ENCODE measurements at places on chromosomes 7 and 10.

DNA sequence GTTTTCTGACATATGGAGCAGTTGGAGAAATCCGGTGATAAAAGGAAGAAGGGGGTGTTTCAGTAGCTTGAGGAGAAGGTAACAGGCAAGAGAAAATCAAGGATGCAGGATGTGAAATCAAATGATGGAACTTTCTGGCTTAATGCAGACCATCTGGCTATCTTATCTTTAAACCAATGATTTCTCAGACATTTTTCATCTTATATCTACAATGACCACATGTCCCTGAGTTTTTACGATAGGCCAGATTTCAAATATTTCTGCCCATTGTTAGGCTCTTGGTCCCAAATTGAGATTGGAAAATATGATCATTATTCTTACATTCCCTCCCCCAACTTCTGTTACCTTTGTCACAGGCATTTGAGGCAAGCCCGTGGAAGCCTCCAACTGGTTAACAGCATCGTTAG is 486.8 kb downstream of the SUGCT start:
- no peak for DNase-seq

DNA sequence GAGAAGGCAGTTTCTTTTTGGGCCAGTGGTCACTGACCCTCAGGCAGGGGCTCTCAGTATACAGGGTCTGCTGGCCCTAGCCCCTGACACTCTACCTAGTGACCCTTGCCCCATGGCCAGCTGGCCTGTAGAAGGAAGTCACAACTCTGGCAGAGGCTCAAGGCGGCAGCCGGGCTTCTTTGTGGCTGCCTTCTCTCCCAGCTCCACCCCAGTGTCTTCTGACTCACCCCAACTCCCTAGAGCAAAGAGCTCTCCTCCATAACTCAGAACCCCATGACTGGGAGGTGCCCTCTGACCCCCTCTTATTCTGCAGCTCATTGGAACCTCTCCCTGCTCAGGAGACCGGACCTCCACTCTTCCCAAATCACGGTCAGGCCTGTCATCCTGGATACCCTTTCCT is 358.2 kb downstream of the FGFR2 start:
- no peak for DNase-seq

DNA sequence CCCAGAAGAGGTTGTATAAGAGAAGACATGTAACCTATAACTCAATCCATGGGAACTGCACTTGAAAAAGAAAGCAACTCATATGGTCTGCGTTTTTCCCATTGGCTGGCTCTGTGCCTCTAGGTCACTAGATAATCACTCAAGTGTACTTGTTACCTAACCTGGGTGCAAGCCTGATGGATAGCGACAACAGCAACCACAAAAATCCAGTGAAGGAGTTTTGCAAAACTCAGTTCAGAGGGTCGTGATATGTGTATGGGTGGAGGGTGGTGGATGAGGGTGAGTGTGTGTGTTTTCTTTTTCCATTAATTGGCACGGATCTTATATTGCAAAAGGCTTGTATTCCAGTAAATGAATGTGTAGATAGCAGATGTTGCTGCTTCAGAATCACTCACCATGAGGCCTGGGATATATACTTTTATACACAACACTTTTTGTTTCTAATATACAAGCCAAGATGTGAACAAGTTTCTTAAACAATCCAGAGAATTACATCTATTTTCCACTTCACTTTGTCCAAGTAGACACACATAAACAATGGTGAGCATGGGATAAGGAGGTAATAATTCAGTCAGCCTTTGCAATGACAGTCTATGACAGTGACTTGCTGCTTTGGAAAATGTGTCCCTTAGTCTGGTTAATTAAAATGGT is 286.9 kb upstream of the DKK1 start:
- DNase-seq = no peak

DNA sequence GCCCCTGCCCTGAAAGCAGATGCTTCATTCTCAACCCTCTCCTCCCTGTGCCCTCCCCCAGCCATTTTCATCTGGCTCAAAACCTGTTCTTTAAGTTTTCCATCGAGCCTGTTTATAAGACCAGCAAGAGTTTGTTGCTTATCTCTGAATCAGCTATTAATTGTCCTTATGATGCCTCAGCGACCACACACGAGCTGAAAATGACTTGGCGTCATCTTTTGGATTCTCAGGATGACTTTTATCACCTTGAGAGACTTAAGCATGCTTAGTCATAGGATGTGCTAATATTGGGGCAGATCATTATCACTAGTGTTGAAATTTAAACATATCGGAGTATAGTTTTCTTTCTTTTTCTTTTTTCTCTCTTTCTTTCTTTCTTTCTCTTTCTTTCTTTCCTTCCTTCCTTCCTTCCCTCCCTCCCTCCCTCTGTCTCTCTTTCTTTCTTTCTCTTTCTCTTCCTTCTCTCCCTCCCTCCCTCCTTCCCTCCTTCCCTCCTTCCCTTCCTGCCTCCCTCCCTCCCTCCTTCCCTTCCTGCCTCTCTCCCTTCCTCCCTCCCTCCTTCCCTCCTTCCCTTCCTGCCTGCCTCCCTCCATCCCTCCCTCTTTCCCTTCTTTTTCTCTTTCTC is 184.5 kb downstream of the PHTF2 start:
- no peak for DNase-seq

DNA sequence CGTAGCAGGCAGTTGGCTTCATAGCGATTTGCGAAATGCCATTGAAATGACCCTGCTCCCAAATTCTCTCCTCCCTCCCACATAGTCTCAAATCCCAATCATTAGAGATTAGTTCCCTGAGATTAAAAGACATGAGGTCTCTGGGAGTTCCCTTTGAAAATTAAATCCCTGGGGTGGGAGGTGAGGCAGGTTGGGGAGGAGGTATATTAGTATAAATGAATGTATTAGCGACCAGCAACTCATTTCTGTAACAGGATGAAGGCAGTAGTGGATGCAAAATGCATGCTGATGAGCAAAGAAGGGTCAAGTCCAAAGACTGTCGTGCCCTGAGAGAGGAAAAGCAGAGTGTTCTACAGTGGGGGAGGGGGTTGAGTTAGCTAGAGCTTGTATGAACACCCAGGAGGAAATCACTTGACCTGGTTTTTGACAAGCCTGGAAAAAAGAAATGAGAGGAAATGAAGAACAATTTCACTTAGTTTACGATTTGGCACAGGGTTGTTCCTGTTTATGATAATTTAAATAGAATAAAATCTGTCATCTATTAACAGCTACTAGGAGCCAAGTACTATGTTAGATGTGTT is 79.6 kb upstream of the MTPN start:
- DNase-seq = no peak

DNA sequence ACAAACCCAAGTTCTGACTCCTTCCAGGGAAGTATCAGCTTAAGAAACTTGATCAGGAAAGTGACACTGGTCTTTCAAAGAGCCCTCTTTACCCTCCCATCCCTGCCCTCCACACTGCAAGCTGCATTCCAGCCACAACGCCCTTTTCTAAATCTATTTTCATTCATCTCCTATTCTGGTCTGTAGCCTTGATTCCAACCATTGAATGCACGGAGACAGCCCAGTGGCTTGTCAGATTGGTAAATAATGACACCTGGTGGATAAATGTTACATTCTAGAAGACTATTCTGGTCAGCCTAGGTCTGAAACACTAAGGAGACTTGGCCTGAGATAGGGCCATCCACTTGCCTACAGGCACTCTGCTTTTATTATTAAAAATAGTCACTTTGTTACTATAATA is 20.9 kb downstream of the MORN4 start:
- no peak for DNase-seq

GRCh38 chr7:73623798-73624668 is at the start of gene MLXIPL:
TSS of gene MLXIPL (minus strand) at chr7:73624522. CDS start at chr7:73624492, 30 bp downstream.
- peak; percentile 30 for DNase-seq

DNA sequence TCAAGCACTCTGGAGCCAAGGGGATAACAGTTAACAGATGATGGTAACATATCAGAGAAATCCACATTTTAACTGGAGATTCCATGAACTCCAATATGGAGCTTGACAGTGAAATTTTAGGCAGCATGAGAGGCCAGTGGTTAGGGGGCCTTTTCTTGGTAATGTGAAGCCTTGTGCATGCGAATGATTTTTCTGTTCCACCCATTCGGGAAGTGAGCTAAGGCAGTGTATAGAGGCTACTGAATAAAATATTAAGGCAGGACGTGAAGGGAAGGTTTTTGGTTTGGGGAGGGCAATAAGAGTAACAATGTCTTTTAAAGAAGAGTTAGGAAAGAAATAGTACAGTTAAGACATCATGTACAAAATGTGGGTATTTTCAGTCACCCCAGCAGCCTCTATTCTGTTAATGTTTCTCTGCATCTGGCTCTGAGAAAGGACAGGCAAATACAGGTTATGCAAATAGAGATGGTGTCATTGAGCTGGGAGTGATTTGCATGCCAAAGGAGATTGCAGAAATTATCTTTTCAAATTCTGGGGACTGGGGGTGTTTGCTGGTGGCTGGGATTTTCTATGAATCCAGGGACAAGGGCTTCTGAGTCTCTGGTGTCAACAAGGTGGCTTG is 6.8 kb upstream of the TAS2R60 start:
- no peak for DNase-seq

Data from T-helper 2 cell (primary cell).